ENCODE measurements at places on chromosomes 4 and X.

- no peaks in the 10 kb centered on the region for H3K27me3 ChIP-seq
- H3K36me3 ChIP-seq, result peaks cover 8% of the 10 kb centered on the region
- no peaks in the 10 kb centered on the region for H3K4me1 ChIP-seq
- H3K27ac ChIP-seq, result no peak overlapping the region
These were observed 2.5 kb downstream of the ZNF182 start for GRCh38 chrX:48001260-48001659.

- H3K27ac ChIP-seq, result no peak overlapping the region
- H3K36me3 ChIP-seq, result no peaks in the 10 kb centered on the region
- no peak overlapping the region for H3K4me3 ChIP-seq
- no peaks in the 10 kb centered on the region for H3K27me3 ChIP-seq
These were observed 30.0 kb downstream of the MND1 start for GRCh38 chr4:153374442-153374841.

- peak overlapping the region; percentile 84 for H3K27ac ChIP-seq
- DNase-seq, result peak; percentile 56
- no peaks in the 10 kb centered on the region for H3K27me3 ChIP-seq
- no peaks in the 10 kb centered on the region for H3K4me1 ChIP-seq
- H3K36me3 ChIP-seq, result no peaks in the 10 kb centered on the region
These were observed 39.9 kb downstream of the FAM149A start for GRCh38 chr4:186144198-186144945.

GRCh38 chr4:47466056-47466785 is 2.7 kb upstream of the COMMD8 start:
- DNase-seq, result no peak
- no peak overlapping the region for H3K27ac ChIP-seq
- H3K4me1 ChIP-seq, result peaks cover 7% of the 10 kb centered on the region
- H3K4me3 ChIP-seq, result no peak overlapping the region

DNA sequence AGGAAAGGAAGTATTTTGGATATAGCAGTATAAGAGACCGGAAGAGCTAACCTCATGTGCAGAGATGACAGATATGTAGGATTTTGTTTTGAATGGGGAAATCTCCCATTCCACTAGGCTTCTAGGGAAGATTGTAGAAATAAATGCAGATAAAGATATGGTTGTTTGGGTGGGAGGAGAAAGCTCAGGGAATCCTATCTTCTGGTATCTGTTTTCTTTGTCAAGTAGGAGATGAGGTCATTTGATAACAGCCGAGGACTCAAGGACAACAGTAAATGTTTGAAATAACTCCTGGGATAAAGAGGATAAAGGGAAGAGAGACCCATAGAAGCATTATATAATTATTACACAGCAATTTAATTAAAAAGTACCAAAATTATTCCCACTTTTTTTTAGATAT is 24.7 kb upstream of the ZMAT1 start:
- H3K4me1 ChIP-seq, result no peaks in the 10 kb centered on the region
- H3K36me3 ChIP-seq, result no peaks in the 10 kb centered on the region
- DNase-seq, result no peak
- no peaks in the 10 kb centered on the region for H3K27me3 ChIP-seq

GRCh38 chrX:106952988-106953387 is 32.8 kb downstream of the CLDN2 start:
- no peaks in the 10 kb centered on the region for H3K27me3 ChIP-seq
- H3K4me3 ChIP-seq, result no peak overlapping the region
- DNase-seq, result no peak
- peaks cover 9% of the 10 kb centered on the region for H3K36me3 ChIP-seq

DNA sequence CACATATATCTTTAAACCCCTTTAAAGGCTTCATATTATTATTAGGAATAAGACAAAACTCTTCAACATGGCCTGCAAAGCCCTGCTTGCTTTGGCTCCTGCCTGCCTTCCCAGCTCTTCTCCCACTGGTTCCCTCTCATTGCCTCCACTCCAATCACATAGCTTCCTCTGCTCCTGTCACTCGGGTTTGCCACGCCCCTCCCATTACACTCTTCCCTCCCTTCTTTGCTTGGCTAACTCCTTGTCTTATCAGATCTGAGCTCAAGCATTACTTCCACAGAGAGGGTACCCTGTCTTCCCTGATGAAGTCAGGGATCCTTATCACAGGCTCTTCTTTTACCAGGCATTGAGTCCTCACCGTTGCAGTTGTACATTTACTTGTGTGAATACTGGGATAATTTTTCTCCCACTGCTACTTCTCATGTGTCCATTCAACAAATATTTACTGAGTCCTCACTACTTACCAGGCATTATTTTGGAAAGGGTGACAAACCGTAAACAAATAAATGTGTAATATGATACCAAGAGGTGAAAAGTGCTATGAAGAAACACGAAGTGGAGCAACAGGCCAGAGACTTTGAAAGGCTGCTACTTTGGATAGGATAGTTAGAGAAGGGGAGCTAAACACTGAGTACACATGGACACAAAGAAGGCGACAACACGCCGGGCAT is 3.2 kb upstream of the VGLL1 start:
- peaks cover 7% of the 10 kb centered on the region for H3K4me1 ChIP-seq
- no peak overlapping the region for H3K4me3 ChIP-seq
- no peak for DNase-seq
- no peak overlapping the region for H3K27ac ChIP-seq
- no peaks in the 10 kb centered on the region for H3K36me3 ChIP-seq
- no peaks in the 10 kb centered on the region for H3K27me3 ChIP-seq

DNA sequence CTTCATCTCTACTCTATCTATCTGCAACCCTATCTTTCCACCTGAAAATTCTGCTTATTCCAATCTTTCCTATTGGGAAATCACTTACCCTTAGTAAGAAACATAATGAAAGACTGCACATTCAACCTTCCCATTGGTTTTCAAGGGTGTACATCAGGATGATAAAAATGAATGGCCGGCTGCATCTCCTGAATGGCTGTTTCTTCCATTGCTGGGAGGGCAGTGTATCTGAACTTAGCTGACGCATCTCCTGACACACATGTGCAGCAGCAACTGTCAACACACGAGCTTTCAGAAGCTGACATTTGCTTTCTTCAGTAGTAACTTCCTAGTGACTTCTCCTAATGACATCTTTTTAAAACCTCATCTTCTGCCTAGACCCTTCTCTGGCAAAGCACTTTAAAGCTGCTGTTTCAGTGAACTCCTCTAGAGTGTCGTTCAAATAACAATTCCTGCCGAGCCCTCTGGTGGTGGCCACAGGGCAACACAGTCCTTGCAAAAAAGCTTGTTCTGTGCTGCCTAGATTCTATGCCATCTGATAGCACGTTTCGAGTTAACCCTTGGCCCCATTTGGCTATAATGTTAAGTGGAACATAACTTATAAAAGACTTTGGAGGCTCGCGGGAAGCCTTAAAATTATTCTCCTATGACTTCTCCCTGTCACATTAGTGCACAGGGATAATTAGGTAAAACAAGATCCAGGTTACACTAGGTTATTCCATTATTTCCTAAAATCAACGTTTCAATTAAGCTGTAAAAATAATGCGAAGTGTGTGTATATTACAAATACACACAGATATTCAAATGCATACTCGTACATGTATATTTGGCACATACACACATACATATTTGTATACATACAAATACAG is 2340.7 kb downstream of the PCDH7 start:
- H3K4me3 ChIP-seq, result no peak overlapping the region
- no peaks in the 10 kb centered on the region for H3K27me3 ChIP-seq
- no peaks in the 10 kb centered on the region for H3K4me1 ChIP-seq
- peak; percentile 62 for DNase-seq
- no peak overlapping the region for H3K27ac ChIP-seq

DNA sequence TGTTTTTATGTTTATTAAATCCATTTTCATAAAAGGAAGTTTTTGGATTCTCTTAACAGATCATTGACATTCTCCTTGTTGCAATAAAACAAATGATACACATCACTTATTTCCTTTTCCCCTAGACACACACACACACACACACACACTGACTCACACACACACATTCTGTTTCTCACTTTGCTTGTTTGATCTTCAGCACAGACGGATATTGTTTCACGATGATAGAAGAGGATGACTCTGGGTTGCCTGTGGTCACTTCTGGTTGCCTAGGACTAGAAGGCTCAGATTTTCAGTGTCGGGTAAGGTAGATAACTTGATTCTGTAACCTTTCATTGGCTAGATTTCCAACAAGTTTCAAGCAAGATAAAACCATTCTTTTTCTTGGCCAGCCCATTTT is 356.8 kb downstream of the BMPR1B start:
- DNase-seq, result no peak
- H3K27me3 ChIP-seq, result no peaks in the 10 kb centered on the region
- no peak overlapping the region for H3K4me3 ChIP-seq
- no peaks in the 10 kb centered on the region for H3K4me1 ChIP-seq

DNA sequence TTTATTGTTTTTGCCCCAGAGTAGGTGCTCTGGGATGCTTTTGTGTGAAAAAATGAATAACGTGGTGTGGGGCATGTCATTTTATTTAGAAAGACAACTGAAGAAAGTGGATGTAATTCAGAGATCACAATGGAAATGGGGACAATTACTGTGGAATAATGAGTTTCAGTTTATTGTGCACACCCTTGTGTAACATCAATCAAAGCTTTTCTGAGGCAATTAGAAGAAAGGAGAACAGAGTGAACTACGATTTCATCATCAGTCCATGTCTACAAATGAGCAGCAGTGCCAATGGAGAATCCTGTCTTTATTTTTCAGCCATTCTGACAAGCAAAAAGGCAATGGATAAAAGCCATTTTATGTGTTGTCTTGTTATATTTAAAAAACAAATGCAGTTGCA is 339.2 kb downstream of the TMA16 start:
- H3K36me3 ChIP-seq, result no peaks in the 10 kb centered on the region
- H3K27me3 ChIP-seq, result no peaks in the 10 kb centered on the region
- no peak for DNase-seq

DNA sequence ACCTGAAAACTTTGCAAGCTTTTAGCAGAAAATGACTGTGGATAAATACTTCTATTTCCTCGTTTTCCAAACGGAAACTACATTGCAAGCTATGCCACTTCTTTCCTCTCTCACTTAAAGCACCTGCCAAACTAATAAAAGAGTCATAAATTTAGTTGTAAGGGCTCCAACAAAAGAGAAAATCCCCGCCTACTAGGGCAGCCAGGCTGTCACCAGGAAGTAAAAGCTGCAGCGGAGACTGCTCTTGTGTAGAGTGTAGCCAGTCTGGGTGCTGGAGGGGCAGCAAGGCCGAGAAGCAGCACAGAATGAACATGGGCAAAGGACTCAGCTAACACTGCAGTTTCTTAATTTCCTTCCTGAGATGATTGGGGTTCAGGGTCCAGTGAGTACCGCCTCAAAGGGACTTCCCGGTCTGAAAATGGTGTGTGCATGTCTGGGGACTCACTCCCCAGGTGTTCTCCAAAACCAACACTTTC is 89.3 kb upstream of the MAML3 start:
- H3K27me3 ChIP-seq, result no peaks in the 10 kb centered on the region
- peaks cover 17% of the 10 kb centered on the region for H3K4me1 ChIP-seq
- no peak for DNase-seq
- H3K36me3 ChIP-seq, result no peaks in the 10 kb centered on the region
- peak overlapping the region; percentile 7 for H3K27ac ChIP-seq

DNA sequence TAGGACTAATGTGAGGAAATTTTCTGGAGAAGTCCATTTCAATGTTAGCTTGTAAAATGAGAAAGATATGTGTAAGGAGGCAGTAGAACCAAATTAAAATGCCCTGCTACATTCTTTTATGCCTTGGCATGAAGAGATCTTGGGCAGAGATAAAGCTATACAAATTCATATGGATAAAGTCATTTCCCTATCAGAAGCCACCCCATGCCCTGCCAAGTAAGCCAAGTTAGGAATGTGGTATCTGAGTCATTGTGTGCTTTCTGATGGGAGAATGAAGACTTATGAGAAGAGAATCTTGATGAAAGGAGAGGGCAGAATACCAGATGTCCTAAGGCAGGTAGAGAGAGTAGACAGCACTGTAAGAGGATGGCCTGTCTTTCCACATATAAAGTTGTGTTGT is 83.7 kb downstream of the TEX13A start:
- H3K4me3 ChIP-seq, result no peak overlapping the region
- no peaks in the 10 kb centered on the region for H3K27me3 ChIP-seq
- no peak overlapping the region for H3K27ac ChIP-seq
- no peak for DNase-seq

GRCh38 chr4:22910200-22910599 is 217.5 kb downstream of the GBA3 start:
- H3K27me3 ChIP-seq, result no peaks in the 10 kb centered on the region
- H3K36me3 ChIP-seq, result no peaks in the 10 kb centered on the region
- H3K27ac ChIP-seq, result no peak overlapping the region
- no peak for DNase-seq
- no peak overlapping the region for H3K4me3 ChIP-seq

Data from tibial artery (tissue), 4 donors.